ENCODE measurements at places on chromosomes 7 and 10.
A peak's percentile ranks its signal among the peaks of the same experiment; 100 is the strongest.

DNA sequence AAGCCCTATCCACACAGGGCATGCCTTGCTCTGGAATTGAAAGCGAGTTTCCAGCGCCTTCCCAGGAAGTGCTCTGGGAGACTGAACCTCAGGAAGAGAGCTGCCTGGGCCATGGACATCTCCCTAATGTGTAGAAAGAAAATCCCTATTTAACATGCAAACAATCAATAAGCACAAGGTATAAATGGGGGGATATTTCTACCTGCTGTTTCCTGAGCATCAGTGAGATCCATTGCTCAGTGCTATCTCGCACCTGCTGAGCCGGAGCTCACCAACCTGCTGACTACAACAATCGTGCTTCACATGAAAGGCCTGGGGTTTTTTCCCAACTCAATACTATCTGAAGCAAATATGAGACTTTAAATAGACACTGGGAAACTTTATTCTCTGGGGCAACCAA is 584.0 kb downstream of the GLRX3 start:
- DNase-seq = no peak

DNA sequence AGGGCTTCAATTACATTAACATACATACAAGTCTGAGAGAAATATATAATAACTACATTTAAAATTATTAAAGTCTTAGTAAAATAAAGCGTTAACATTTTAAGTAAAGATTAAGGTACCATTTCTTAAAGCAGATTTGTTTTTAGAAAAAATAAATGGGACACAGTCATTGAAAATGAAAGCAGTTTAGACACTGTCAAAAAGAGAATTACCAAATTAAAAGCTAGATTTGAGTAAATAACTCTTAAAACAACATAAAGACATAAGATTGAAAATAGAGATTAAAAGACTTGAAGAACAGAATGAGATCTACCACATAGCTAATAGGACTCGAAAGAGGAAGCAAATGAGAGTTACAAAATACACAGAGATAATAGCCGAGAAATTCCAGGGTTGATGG is 562.2 kb upstream of the FOXK1 start:
- no peak for DNase-seq

- DNase-seq = peak; percentile 77
These were observed 2.4 kb upstream of the EGR2 start for GRCh38 chr10:62818426-62819011.

- DNase-seq = no peak
These were observed 6.5 kb downstream of the CHAT start for GRCh38 chr10:49620286-49620810.

- no peak for DNase-seq
These were observed 33.8 kb upstream of the UBE2H start for GRCh38 chr7:129986600-129986999.

- DNase-seq = no peak
These were observed 203.3 kb upstream of the ZMIZ1 start for GRCh38 chr10:78865538-78865875.

All from H9 (cell line).